H9 (cell line): ENCODE measurements at places on chromosomes 7 and 10. TPM values are rescaled to one million over a fixed set of nuclear protein-coding genes. Genes with fewer than 3 reads are reported as not detected.

DNA sequence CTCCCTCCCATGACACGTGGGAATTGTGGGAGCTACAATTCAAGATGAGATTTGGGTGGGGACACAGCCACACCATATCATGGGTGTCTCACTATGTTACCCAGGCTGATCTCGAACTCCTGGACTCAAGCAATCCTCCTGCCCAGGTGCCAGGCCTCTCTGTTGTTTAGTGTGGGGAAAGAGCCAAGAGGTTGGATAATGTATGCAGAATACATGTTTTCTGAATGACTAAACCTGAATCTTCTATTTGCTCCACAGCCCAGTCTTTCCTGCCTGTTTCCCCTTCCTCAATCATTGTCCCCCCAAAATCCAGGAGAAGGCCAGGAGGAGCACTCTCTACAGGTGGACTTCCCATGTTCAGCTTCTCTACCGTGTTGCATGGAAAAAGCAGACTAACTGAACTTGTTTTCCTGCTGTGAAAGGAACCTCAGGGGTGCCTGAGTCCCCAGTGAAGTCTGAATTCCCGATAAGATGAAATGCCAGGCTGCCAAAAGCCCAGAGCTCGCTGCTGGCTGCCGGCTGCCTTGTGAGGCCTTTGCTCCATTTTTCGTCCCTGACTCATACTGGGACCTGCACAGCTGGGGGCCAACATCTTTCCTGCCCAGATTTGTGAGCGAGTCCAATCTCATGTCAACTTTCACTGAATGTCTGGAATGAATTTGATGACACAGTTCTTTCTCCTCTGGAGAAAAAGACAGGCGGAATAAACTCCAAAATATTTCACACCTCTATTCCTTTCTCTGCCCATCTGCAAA, 588.0 kb downstream of the CALN1 start:
- DNase-seq = peak; percentile 33

DNA sequence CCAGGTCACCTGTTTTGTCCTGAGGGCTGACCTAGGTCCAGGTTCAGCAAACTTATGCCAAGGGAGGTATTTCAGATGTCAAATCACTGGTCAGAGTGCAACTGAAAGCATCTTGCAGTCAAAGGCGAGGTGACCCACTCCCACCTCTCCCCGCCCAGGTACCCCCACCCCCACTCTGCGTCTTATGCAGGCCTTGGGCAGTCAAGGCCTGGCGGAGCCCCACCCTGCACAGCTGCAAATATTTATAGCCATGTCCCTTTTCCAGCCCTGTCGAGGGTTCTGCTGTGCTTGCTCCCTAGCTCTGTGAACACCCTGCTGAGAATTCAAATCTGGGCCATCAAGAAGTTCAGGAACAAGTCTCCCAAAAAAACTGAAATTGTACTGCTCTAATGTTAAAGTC, 40.6 kb upstream of the BMPR1A start:
- no peak for DNase-seq

DNA sequence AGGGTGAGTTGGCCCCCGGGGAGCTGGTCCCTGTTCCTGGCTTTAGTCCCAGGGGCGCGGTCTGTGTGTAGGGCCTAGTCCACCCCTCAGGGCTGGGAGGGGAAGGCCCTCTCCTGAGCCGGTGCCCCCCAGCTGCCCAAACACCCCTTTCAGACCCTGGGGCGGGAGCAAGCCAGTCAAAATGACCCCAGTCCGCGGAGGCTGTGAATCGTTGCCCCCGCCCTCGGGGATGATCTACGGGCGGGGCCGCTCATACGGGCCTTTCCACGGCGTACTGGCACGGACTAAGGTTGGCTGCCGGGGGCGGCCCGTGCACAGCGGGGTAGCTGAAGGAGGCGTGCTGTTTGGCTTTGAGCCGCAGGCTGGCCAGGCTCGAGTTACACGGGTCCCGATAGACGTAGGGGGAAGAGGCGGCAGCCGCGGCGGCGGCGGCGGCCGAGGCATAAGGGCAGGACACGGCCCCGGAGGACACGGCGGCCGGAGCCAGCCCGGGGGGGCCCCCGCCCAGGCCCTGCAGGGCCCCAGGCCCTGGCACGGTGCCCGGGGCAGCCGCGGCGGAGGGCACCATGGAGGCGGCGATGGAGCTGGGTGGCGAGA, 4.3 kb downstream of the ELOVL3 start:
- DNase-seq = peak; percentile 89

DNA sequence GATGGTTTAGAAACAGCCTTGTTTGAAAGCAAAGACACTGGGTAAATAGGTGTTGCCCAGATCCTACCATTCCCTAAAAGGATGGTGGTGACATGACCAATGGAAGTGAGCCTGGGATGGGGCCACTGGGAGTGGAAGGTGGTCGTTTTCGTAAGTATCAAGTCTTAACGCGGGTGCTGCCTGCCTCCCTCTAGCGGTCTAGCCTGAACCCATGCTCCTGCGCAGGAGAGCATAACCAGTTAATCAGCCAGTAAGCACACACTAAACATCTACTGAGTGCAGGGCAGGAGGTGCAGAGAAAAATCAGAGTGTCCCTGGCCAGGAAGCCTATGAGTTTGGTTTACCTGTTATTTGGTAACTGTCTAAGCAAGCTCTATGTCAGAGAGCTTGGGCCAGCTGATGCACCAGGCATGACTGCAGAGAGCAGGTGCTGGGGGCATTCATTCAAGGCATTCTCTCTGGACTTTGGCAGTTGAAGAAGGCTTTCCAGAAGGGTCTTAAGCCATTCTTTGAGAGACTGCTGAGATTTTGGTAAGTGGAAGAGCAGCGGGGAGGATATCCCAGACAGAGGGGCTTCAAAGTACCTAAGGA, 930 bp downstream of the GARIN1A start:
- peak; percentile 80 for DNase-seq

GRCh38 chr10:98323221-98324164, 55.5 kb upstream of the LOXL4 start:
- no peak for DNase-seq

DNA sequence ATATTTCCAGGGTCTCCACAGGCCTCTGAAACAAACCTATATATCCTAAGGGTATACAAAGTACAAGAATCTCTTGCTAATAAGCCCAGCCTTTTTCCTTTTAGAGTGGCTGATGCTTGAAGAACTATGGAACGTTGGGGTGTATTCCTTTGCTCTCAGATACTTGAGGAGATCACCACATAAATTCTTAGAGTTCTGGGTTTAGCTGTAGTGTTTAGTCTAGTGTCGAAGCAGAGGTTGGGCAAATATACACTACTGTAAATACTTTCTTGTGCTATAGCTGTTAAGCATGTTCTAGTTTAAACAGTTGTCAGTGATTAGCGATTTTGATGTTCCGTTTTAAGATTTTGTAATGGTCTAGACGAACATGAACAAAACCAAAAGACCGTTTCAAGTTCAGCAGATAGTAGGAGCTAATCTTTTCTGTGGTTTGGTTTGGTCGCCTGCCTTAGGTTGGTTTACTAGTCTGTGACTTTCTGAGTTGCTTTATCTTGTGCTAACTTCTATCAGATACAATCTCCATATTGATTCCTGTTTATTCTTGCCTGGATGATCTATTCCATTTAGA, 229.6 kb downstream of the NSUN6 start:
- no peak for DNase-seq

- DNase-seq = no peak
These were observed 227.2 kb upstream of the PITRM1 start for GRCh38 chr10:3399756-3400155.

- no peak for DNase-seq
These were observed 71.7 kb upstream of the TPK1 start for GRCh38 chr7:144907577-144907976.

- DNase-seq = no peak
These were observed 331.1 kb downstream of the CALN1 start for GRCh38 chr7:72080865-72081510.

- DNase-seq = no peak
These were observed 195.5 kb downstream of the SLC25A13 start for GRCh38 chr7:96126382-96126781.

DNA sequence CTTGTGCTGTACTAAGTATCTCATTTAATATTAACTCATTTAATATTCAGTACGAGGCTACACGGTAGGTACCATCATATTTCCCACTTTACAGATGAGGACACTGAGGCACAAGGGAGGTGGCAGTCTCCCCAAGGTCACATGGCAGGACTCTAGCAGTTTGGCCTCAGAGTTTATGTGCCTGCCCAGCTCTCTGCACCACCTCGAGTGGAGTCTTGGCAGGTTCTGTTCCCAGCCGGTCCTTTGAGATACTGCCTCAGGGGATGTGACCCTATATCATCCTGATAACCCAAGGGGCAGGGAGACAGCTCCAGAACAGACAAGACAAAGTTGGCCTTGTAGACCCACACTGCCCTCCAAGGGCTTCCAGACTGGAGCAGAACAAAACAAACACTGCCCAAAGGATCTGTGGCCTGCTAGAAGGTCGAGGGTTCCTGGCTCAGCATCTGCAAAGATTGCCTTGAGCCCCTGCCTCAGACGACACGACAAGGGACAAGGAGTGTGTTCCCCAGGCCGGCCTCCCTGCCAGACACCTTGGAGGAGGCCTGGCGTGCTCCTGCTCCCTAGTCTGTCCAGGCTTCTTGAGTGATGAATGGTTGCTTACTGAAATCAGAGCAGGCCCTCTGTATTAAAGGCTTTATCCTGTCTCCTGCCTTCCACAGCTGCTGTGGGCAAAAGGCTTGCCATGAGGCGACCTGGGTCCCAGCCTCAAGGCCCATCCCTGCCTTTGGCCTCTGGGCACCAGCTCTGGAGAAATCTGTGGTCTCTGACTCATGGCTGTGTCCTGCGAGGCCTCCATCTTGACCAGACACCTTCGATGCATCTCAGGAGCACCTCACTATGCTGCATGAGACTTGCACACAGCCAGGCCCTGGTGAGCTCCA, 3.9 kb upstream of the PWWP2B start:
- no peak for DNase-seq

DNA sequence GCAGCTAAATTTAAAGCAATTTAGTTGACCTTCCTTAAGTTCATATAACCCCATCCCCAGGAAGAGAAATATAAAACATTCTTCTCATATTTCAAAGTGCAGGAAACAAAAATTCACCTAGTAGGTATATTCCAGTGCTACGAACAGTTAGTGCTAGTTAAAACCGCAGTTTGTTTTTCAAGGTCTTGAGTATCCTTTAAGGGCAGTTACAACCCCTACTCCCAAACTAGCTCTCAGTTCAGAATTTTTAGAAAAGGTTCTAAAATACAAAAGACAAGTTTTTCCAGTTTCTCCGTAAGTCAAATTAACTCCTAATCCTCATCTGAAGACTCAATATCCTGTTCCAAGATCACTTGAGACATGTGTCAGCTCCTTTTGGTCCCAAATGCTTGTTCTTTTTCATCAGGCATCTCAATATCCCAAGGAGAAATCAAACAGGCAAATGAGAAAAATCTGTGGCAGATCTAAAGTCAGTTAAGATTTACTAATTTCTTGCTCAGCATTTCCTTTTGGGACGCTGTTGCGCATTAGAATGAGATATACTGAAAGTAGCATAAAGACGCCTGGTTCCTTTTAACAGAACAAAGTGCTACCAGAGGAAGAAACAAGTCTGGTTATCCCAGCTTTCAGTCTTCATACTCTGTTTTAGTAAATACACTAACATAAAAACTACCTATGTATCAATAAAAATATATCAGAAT, 51.8 kb downstream of the ARHGAP12 start:
- no peak for DNase-seq

TEX47 gene
- total RNA-seq = not detected in 2 replicates

GPR15LG gene
- not detected in 2 replicates for total RNA-seq

ECHDC3 gene
- 8.0 and 9.3 TPM in 2 replicates for total RNA-seq

CLDN4 gene
- total RNA-seq = 15.5 and 15.6 TPM in 2 replicates

ANK3 gene
- total RNA-seq = 56.0 and 59.6 TPM in 2 replicates

COBL gene
- total RNA-seq = 52.3 and 52.7 TPM in 2 replicates

HNRNPA2B1 gene
- 1,123 and 1,137 TPM in 2 replicates for total RNA-seq
